Esophagus squamous epithelium (tissue), 5 donors: ENCODE measurements at places on chromosomes 7 and 10.

DNA sequence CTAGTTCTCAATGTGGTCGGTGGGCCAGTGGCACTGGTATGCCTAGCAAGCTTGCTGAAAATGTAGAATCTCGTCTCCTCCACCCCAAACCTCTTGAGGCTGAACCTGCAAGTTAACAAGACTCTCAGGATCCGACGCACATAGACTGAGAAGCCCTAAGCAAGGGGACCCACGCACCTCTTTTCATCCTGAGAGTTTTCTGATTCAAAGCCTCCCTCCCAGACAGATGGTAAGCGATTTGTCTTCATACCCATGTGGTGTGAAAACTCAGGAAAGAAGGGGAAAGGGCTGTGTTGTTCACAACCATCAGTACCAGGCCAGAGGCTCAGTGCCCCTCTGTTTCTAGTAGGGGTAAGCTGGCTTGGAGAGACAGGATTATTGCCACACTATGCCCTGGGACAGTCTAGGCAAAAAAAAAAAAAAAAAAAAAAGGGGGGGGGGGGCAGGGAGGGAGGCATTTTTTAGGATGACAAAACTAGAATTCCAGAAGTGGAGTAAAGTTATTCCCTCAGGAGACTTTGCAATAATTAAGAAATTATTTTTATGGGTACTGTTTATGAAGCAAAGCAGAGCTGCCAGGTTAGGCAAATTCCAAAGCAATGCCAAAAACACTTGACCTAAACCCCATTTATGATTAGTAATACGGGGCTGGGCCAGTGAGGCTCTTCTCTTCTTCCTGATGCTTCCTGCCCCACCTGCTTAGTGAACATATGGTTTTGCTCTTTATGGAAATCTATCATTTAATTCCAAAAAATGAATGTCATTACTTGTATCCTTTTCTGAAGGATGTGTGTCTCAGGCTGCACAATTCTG, 117.6 kb upstream of the PDLIM1 start:
- no peak for DNase-seq

DNA sequence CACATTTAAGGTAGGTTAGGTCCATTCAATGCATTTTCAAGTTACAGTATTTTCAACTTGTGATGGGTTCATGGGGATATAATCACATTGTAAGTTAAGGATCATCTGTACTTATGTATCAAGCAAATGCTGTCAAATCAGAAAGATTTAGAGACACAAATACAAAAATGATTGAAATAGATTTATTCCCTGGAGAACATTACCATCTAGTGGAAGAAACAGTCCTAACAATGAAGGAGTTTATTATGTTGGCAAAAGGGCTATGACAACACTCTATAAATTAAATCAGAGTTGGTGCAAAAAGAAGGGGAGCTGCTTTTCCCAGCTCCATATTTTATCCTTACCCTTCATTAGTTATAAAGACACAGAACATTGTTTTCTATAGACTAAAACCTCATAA, 69.0 kb downstream of the PRSS58 start:
- no peak for DNase-seq

DNA sequence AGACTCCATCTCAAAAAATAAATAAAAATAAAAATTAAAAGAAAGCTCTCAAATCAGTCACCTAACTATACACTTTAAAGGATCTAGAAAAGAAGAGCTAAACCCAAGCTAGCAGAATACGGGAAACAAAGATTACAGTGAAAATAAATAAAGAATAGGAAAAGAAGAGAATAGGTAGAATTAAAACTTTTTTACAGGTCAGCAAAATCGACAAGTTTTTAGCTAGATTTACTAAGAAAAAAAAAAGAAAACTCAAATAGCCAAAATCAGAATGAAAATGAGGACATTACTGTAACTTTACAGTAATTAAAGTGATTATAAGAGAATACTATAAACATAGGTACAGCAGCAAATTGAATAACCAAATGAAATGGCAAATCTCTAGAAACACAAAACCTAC, 51.5 kb upstream of the RABGEF1 start:
- DNase-seq = no peak

DNA sequence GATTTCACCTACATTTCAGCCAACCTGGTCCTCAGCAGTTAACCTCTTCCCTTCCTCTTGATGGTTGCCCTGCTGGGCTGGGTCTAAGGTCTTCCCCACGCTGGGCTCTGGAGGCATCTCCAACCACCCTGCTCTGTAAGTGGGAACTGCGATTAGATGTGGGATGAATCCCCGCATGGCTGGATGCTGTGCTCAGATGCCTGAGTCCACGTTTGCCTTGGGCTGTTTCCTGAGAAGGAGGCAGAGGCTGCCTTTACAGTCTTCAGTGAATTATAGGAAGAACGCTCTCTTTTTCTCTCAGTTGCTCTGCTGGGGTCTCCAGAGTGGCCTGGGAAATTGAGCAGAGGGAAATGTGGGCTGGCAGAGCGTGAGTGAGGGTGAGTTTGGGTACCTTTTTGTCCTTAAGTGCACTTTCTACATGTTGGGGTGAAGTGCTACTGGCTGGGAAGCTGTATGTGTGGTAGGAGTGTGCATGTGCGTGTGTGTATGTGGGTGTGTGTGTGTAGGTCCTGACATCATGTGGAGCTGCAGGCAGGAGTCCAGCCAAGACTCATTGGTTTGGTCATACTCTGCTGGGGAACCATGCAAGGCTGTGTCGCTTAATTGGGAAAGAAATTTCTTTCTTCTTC, 1.5 kb downstream of the GIMAP8 start:
- DNase-seq = no peak

- no peak for DNase-seq
These were observed 278.1 kb upstream of the NRP1 start for GRCh38 chr10:33612551-33612950.

- no peak for DNase-seq
These were observed 738 bp upstream of the NCAPG2 start for GRCh38 chr7:158705234-158705850.

- no peak for DNase-seq
These were observed 202.2 kb downstream of the VTI1A start for GRCh38 chr10:112649006-112649821.

GRCh38 chr10:4234661-4235060, 449.7 kb upstream of the KLF6 start:
- no peak for DNase-seq

GRCh38 chr7:2116989-2117591, 115.7 kb downstream of the MAD1L1 start:
- DNase-seq = no peak

DNA sequence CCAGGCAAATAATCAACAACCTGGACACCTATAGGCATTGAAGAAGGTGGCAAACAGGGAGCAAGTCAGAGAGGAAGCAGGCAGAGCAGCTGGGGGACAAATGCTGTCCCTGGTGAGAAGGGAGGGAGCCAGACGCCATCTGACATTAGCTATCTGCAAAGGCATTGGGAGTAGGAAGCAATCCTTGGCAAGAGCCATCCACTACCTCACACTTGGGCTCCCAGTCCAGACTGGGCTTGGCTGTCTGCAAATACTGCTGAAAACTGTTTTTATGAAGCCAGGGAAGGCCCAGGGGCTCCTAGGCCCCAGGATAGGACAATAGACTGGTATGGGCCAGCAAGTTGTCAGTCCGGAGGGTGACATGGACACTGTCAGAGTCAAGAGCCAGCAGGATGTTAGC, 132.5 kb downstream of the SORBS1 start:
- no peak for DNase-seq

DNA sequence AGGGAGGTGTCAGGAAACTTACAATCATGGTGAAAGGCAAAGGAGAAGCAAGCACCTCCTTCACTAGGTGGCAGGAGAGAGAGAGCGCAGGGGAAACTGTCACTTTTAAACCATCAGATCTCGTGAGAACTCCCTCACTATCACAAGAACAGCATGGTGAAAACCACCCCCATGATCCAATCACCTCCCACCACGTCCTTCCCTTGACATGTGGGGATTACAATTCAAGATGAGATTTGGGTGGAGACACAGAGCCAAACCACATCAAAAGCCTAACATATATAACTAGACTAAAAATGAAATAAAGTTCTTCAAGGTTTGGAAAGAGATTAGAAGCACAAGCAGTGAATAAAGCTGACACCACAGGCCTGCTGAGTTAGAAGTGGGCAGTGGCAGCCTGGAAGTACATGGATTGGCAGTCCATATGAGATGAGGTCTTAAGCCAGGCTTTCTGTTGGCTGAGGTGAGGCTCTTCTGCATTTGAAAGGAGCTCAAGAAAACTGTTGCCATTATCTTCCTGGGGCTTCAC, 96.4 kb upstream of the MDFIC start:
- DNase-seq = no peak

- DNase-seq = no peak
These were observed 133.5 kb downstream of the BUB3 start for GRCh38 chr10:123287594-123288247.

GRCh38 chr10:84101042-84101441, 38.3 kb upstream of the GHITM start:
- no peak for DNase-seq

- DNase-seq = no peak
These were observed 502.8 kb downstream of the TCERG1L start for GRCh38 chr10:130808686-130809085.

DNA sequence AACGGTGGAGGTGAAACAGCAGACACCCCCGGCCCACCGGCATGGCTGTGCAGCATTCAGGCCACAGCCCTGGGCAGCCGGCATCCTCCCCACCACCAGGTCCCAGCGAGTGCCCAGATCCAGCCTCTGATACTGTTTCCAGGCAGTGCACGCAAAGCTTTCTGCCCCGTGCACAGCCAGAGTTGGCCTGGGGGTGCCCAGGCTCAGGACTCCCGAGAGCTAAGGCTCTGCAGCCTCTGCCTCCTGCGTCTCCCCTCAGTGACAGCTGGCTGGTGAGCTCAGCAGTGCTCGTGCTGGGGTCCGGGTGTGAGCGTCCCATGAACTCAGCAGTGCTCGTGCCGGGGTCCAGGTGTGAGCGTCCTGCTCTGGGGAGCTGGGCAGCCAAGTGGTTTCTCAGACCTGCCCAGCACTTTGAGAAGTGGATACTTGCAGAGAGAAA, 65.4 kb downstream of the CFAP46 start:
- DNase-seq = no peak

DNA sequence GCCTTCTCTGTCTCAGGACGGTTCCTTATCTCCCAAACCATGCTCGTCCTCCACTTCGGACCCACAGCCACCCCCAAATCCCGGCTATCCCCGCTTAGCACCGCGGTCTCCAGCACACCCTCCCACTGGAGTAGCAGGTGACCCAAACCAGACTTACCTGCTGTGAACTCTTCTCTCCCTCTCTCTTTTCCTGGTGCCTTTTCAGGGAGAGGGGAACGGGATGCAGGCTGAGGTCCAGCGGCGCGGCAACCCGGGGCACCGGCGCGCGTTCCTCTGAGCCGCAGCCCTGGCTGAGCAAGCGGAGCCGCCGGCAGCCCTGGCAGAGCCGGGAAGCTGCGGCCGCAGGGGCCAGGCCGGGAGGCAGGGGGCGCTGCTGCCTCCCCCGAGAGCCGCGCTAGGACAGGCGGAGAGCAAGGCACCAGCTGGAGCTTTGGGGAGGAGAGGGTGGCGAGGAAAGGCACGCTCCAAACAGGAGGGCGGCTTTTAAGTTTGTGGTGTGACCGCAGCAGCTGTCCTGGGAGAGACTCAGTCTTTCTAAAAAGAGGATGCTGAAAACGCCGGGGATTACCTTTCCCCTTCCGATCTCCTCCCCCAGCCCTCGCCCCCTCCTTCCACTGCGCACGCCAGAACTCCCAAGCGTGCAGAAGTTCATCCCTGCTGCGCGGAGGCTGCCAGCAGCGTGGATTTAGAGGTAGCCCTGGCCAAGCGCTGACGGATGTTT, at the start of gene SEMA3D:
Gene SEMA3D, minus strand, starts transcription at position 536 of the 721 bp plus-strand sequence. CDS start 65,165 bp downstream, outside the sequence.
- DNase-seq = no peak

GRCh38 chr10:14381475-14381874, 50.8 kb upstream of the FRMD4A start:
- no peak for DNase-seq

DNA sequence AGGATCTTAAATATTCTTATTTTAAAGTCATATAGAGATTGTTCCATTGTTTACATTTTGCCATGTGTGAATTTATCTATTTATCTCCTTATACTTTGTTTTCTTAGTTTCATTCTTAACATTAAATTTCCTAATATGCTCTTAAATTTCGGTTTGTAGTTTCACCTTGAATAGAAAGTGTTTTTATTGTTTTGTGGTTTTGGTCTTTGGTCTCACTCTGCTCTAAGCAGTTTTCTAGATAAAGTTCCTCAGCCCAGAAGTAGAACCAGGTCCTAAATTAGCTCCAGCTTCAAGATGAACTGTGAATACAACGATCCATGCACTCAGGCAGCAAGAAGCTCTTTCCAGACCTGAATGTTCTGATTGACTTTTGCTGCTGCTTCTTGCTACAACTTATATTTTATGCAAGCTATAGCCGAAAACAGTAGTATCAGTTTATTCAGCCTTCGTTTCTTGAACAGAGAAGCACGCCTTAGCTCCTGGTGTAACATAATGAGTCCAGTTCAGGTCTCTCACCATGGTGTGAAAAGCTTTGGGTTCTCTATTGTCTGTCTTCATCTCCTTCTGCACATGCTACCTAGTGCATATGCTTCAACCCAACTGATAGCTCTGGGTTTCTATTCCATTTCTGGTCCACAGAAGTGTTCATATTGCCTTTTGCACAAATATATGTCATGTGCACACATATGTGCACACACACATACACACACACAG, 95.3 kb downstream of the SEM1 start:
- no peak for DNase-seq

- no peak for DNase-seq
These were observed 1.3 kb downstream of the CASP2 start for GRCh38 chr7:143289421-143289820.
